ENCODE measurements at places on chromosomes 7 and 10. TPM values are rescaled to one million over a fixed set of nuclear protein-coding genes. Genes with fewer than 3 reads are reported as not detected.

- DNase-seq: no peak
Observed at GRCh38 chr10:120543291-120543690, 86.3 kb downstream of the PLPP4 start.

GRCh38 chr7:16708980-16709379 is 44.6 kb upstream of the TSPAN13 start:
- no peak for DNase-seq

KIF20B gene
- polyA plus RNA-seq: 1.2 TPM

DNA sequence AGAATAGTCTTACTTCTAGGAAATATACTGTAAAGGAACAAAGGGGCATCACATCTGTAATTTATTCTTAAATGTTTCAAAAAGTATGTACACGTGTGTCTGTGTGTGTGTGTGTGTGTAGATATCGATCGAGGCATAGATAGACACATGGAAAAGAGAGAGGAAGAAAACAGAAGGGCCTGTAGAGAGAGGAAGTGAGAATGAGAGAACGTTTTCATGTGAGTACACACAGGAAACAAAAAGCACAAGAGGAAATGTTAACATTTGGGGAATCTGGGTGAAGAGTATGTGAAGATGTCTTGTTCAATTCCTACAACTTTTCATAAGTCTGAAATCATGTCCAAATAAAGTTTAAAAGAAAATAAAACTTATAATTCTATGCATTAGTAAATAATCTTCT is 286.5 kb upstream of the SORCS1 start:
- no peak for DNase-seq

DNA sequence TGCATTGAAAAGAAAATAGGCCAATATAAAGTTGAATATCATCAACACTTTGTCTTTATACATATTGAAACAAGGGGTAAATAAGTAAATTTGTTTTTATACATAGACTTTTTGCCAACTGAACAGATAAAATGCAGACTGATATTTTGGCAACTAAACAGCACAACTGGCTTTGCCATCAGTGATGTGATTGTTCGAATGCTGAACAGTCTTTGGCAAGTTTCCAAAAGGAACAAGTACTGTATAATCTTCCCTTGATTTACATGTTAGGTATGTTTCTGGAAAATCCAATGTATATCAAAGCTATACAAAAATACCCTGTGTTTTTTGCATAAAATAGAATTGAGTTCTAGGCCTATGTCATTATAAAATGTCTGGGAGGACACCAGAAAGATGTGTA is 18.2 kb upstream of the ANKRD1 start:
- peak; percentile 20 for DNase-seq

- DNase-seq: no peak
Observed at GRCh38 chr7:3432911-3433310, 131.9 kb downstream of the SDK1 start.

DNA sequence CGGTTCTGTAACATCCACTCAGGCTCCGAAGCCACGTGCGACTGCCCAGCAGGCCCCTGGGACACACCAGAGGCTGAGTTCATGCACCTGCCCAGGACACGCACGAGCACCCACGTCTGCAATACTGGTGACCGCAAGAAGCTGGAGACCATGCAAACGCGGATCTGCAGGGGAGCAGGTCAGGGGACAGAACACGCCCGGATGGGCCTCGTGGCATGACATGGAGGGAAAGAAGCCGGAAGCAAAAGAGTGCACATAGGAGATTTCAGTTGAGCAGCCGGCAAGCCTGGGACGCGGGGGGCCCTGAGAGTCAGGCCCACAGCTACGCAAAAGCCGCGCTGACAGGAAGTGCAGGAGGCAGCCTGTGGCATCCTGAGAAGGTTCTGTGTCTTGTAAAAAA is 73.7 kb downstream of the FOXL3 start:
- DNase-seq: no peak

GRCh38 chr10:36469585-36469984 is 655.8 kb upstream of the ANKRD30A start:
- no peak for DNase-seq

GDF2 gene
- not detected for polyA plus RNA-seq

PARD3 gene
- 26.3 TPM for polyA plus RNA-seq

TAS2R40 gene
- polyA plus RNA-seq: 0.07 TPM

FXYD4 gene
- 0.65 TPM for polyA plus RNA-seq

DNA sequence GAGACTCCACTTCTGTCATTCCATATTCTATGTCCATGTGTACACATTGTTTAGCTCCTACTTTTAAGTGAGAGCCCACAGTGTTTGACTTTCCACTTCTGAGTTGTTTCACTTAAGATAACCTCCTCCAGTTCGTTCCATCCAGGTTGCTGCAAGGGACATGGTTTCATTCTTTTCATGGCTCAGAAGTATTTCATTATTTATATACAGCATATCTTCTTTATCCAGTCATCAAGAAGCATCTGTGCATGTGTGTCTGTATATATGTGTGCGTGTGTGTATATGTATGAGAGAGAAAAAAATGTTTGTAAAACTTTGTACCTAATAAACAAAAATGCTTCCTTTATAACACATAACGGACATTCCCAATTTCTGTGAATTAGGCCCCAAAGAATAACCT is 6.2 kb downstream of the SEC61A2 start:
- no peak for DNase-seq

GRCh38 chr7:1137517-1138167 is 22.4 kb downstream of the ZFAND2A start:
- DNase-seq: peak; percentile 17

DNA sequence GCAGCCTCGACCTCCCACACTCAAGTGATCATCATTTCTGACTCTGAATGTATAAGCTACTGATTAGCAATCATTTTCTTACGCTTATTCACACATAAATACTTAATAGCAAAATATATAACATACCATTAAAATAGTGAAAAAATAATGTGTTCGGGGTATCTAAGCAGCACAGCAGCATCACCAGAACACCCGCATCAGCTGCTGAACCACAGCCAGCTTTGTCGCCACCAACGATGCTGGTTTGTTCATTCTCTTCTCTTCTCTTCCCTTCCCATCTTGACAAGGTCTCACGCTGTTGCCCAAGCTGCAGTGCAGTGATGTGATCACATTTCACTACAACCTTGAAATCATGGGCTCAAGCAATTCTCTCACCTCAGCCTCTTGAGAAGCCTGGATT is 425.1 kb upstream of the LRGUK start:
- DNase-seq: peak; percentile 15

HOXA10 gene
- polyA plus RNA-seq: 0.29 TPM

GRCh38 chr7:46565253-46566096 is 644.4 kb upstream of the IGFBP3 start:
- no peak for DNase-seq

DNA sequence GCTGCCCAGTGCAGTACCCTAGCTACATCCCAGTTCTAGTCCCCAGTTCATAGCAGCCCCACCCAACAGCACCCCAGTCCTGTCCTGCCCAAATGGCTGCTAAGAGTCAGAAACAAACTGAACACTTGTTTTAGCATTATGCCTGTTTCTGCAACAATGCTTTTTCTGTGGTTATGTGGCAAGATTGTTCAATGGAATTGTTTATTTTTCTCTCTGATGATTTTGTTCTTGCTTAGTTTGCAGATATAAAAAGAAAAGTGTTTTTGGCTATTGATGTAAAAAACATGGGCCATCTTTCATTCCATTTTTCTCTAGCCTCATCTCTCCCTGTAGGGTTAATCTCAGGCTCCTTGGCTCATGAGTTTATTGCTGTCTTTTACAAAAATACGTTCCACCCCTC is 42.5 kb downstream of the LRRC4 start:
- DNase-seq: no peak

CREB3L2 gene
- 13.7 TPM for polyA plus RNA-seq

DNA sequence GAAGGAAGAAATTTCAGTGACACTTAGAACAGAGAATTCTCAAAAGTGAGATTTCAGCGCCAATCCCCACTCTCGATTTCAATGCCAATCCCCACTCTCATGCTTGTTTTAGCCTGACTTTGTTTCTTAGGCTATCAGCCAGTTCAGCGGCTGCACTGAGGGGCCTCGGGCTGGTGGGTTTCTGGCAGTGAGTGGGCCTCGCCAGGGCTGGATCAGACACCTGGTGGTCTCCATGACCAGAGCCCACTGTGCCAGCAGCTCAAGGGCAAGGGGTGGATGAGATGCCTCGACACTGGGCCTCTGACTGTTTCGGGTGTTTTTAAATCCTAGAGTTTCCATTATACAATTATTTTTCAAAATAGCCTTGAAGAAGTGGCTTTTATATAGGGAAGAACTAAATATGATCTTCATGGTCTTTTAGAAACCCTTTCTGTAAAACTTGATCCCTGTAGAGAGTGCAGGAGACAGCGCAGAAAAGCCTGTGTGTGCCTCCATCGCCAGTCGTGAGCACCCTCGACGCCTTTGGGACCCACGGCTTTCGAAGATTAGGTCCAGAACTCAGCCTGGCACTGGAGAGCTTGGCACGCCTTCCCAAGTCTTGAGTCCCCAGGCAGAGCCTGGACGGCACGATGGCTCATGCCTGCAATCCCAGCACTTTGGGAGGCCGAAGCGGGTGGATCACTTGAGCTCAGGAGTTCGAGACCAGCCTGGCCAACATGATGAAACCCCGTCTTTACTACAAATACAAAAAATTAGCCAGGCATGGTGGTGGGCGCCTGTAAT is 76.2 kb downstream of the INPP5A start:
- no peak for DNase-seq

DNA sequence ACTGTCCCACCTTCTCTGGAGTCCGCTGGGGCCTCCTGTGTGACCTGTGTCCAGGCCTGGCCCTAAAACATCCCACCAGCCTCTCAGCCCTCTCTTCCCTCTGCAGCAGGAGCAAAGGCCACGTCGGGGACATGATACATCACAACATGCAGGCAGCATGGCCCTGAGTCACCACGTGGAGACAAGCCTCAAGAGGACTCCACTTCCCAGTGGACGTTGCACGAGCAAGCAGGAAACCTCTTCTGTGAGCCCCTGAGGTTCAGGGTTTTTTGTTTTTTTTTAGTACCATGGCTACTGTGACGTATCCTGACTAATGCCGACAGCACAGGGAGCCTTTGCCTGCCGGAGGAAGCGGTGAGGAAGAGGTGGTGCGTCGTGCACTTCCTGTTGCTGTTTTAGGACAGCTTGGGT is 165.9 kb downstream of the DNAJB6 start:
- peak; percentile 13 for DNase-seq
